ENCODE measurements at places on chromosomes 3 and 15. TPM values are rescaled to one million over a fixed set of nuclear protein-coding genes. Genes with fewer than 3 reads are reported as not detected.

DNA sequence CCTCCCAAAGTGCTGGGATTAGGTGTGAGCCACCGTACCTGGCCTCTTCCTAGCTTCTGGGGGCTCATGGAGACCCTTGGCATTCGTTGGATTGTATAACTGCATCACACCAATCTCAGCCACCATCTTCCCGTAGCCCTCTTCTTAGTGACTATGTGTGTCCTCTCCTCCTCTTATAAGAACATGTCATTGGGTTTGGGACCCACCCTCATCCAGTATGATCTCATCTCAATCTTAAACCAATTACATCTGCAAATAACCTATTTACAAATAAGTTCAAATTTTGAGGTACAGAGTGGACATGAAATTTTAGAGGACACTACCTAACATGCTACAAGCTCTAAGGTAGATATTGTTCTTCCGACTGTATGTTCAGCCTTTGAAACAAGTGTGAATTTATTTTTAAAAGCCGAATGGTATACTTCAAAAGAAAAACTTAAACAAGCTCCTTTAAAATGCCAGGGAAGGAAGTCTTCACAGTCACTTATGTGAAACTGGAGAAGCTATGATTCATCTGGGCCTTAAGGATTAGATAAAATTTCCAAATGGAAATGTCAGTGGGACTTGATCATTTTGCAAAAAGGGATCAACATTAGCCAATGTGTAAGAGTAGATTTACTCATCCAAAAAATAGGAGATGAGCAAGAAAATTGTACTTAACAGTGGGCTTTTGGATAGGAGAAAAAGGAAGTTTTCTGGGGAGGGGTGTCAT, 225.7 kb downstream of the MEX3B start:
- DNase-seq = no peak

- no peak for DNase-seq
Observed at GRCh38 chr15:42048080-42048820, 27.4 kb upstream of the PLA2G4E start.

- DNase-seq = peak; percentile 19
Observed at GRCh38 chr3:111311709-111312235, 230.2 kb upstream of the CD96 start.

DNA sequence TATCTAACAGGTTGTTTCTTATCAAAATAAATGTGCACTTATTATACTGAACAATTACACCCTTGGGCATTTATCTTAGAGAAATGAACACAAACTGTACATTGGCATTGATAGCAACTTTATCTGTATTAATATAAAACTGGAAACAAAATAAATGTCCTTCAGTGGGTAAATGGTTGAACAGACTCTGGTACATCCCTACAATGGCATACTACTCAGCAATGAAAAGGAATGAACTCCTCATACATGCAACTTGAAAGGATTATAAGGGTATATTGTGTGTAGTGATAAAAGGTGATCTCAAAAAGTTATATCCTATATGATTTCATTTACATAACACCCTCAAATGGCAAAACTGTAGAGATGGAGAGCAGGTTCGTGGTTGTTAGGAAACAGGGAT, 23.7 kb upstream of the DLG1 start:
- no peak for DNase-seq

- DNase-seq = no peak
Observed at GRCh38 chr3:123818921-123819429, 65.2 kb downstream of the MYLK start.

- no peak for DNase-seq
Observed at GRCh38 chr3:82038556-82038955, 277.1 kb upstream of the GBE1 start.

GRCh38 chr3:55484801-55485791, 2.0 kb downstream of the WNT5A start:
- DNase-seq = peak; percentile 58

DNA sequence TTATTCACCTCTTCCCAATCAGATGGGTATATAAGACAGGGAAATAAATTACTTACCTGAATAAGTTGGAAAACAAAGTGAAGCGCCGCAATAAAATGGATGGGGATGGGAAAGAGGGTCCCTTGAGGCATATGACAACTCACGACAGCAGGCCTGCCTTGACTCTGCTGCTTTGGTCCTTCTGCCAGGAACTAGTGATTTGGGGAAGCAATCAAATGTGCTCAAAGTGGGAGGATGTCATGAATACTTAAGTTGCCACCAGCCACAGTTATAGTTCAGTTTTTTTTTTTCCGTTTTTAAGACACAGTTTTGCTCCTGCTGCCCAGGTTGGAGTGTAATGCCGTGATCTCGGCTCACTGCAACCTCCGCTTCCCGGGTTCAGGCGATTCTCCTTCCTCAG, 4.6 kb downstream of the PARL start:
- DNase-seq = no peak

The TGM5 gene
- total RNA-seq = not detected

The PAQR9 gene
- not detected for total RNA-seq

The TRPM1 gene
- total RNA-seq = under 0.01 TPM

The ITPKA gene
- 0.25 TPM for total RNA-seq

The CEP19 gene
- 5.6 TPM for total RNA-seq

The CPB1 gene
- total RNA-seq = not detected

All from dermis microvascular lymphatic vessel endothelial cell (primary cell).